Effector memory CD8-positive, alpha-beta T cell (primary cell): ENCODE measurements at places on chromosomes 12 and 14.

GRCh38 chr12:94089891-94090290 is 58.5 kb upstream of the PLXNC1 start:
- no peak overlapping the region for H3K27ac ChIP-seq
- H3K4me1 ChIP-seq = no peaks in the 10 kb centered on the region
- DNase-seq = no peak
- peaks cover 23% of the 10 kb centered on the region for H3K27me3 ChIP-seq

DNA sequence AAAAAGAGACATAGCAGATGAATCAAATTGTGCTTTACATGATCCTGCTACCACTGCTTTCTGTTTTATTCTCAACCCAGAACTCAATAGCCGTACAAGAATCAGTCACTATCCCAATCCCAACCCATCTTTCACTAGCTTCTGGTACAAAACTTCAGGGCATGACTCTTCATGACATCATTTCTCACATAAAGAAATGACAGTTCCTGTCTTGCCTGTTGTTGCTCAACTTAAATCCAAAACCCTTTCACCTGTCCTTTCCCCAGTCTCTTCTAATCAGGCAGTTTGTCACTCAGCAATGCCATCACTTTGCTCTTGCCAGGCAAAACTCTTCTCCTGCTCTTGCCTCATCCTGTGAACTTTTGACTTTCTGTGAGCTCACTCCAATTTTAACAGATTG is 962.8 kb downstream of the GALC start:
- DNase-seq = no peak
- H3K4me1 ChIP-seq = no peaks in the 10 kb centered on the region
- no peaks in the 10 kb centered on the region for H3K27me3 ChIP-seq

- H3K4me1 ChIP-seq = no peaks in the 10 kb centered on the region
- no peaks in the 10 kb centered on the region for H3K36me3 ChIP-seq
- H3K27ac ChIP-seq = no peak overlapping the region
Observed at GRCh38 chr12:4011597-4011996, 138.4 kb upstream of the PARP11 start.

DNA sequence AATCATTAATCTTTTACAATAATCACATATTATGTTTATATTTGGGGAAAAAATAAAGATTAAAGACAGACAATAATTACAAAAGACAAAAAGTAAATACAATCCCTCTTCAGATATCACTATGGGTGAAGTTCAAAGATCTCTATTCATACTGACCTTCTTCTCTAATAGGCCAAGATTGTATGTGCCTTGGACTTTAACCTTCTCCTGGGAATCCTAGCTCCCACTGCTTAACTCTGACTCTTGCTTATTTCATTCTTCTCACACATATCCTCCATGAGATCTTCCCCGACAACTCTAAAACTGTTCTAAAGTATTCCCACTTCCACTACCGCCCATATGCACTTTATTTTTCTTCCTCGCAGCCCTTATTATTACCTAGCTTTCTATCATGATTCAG is 83.8 kb downstream of the EEA1 start:
- no peak for DNase-seq
- H3K4me1 ChIP-seq = no peaks in the 10 kb centered on the region
- peaks cover 23% of the 10 kb centered on the region for H3K36me3 ChIP-seq
- H3K27ac ChIP-seq = no peak overlapping the region
- H3K27me3 ChIP-seq = no peaks in the 10 kb centered on the region
- H3K4me3 ChIP-seq = no peak overlapping the region

DNA sequence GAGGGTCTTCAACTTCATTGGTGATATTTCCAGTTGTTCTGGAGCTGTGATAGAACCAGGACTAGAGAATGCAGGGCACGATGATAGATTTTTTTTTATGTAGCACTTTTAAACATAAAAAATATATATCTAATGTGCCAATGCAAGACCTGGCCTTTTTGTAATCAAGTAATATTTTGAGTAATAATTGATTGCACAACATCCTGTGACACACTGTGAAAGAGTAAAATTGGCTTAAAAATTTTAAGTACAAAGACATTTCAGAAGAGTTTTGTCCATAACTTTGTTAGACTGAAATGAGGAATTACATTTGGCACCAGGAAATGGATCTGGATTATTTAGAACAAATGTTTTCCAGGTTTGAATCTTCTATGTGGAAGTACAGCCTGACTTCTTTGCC is 22.1 kb downstream of the PRKCH start:
- peaks cover 86% of the 10 kb centered on the region for H3K4me1 ChIP-seq
- DNase-seq = no peak
- H3K4me3 ChIP-seq = peak overlapping the region; percentile 75
- no peaks in the 10 kb centered on the region for H3K27me3 ChIP-seq
- peak overlapping the region; percentile 94 for H3K27ac ChIP-seq

DNA sequence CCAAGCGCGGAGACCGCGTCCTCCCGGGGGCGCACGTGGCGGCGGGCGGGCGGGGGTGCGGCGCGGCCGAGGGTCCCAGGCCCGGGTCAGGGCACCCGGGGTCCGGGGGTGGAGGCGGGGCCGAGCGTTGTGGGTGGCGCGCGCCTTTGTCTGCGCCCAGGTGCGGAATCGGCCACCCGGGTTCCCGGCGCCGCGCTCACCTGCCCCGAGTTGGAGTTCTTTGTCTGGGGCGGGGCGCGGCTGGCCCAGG is 50.1 kb downstream of the LRCOL1 start:
- no peaks in the 10 kb centered on the region for H3K27me3 ChIP-seq
- H3K4me1 ChIP-seq = peaks cover 18% of the 10 kb centered on the region
- no peak for DNase-seq

- DNase-seq = no peak
- no peak overlapping the region for H3K27ac ChIP-seq
- H3K27me3 ChIP-seq = peaks cover 8% of the 10 kb centered on the region
- H3K36me3 ChIP-seq = peaks cover 8% of the 10 kb centered on the region
Observed at GRCh38 chr14:52018252-52018651, 28.9 kb downstream of the RTRAF start.

DNA sequence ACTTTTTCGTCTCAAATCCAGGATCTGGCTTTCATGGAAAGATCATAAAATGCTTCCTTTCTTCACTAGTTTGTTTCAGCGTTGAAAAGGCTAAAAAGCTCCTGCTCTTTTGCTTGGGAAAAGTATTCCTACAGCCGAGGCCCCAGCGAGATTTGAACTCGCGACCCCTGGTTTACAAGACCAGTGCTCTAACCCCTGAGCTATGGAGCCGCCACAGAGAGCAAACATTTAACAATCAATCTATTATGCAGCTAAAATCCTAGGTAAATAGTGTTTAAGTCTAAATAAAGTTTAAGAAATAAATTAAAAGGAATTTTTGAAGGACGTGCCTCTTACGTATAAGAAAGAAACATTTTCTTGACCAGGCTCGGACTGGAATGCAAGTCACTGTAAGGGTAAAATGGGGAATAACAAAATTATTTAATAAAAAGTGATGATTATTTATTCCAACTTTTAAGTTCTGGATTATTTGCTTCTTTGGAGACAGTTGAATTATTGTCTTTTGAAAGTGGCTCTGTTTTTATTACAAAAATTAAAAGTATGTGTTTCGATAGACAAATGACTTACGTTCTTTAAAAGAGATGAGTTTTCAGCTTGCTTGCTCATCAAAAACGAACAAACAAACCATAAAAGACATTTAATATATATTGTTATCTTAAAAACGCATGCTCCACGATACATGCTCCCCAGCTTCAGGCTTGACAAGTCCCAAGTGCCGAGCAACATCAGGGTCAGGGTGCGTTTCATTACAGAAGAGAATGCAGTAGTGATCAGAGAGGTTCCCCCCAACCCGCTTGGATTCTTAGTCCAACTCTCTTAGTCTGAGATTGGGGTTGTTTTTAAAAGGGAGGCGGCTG is 10.2 kb downstream of the OR6S1 start:
- peaks cover 45% of the 10 kb centered on the region for H3K36me3 ChIP-seq
- H3K4me3 ChIP-seq = peak overlapping the region; percentile 84
- H3K27ac ChIP-seq = peak overlapping the region; percentile 98

- H3K27ac ChIP-seq = no peak overlapping the region
- H3K27me3 ChIP-seq = no peaks in the 10 kb centered on the region
- no peaks in the 10 kb centered on the region for H3K36me3 ChIP-seq
- no peak overlapping the region for H3K4me3 ChIP-seq
- H3K4me1 ChIP-seq = no peaks in the 10 kb centered on the region
- DNase-seq = no peak
Observed at GRCh38 chr12:77087427-77087826, 22.1 kb upstream of the E2F7 start.

GRCh38 chr12:46948936-46949545 is 123.2 kb upstream of the SLC38A4 start:
- peaks cover 14% of the 10 kb centered on the region for H3K27me3 ChIP-seq
- no peak for DNase-seq
- H3K27ac ChIP-seq = no peak overlapping the region
- no peaks in the 10 kb centered on the region for H3K4me1 ChIP-seq

GRCh38 chr14:40072175-40072574 is 639.9 kb upstream of the FBXO33 start:
- H3K27me3 ChIP-seq = no peaks in the 10 kb centered on the region
- no peaks in the 10 kb centered on the region for H3K4me1 ChIP-seq
- no peak overlapping the region for H3K4me3 ChIP-seq
- no peak overlapping the region for H3K27ac ChIP-seq
- no peak for DNase-seq

DNA sequence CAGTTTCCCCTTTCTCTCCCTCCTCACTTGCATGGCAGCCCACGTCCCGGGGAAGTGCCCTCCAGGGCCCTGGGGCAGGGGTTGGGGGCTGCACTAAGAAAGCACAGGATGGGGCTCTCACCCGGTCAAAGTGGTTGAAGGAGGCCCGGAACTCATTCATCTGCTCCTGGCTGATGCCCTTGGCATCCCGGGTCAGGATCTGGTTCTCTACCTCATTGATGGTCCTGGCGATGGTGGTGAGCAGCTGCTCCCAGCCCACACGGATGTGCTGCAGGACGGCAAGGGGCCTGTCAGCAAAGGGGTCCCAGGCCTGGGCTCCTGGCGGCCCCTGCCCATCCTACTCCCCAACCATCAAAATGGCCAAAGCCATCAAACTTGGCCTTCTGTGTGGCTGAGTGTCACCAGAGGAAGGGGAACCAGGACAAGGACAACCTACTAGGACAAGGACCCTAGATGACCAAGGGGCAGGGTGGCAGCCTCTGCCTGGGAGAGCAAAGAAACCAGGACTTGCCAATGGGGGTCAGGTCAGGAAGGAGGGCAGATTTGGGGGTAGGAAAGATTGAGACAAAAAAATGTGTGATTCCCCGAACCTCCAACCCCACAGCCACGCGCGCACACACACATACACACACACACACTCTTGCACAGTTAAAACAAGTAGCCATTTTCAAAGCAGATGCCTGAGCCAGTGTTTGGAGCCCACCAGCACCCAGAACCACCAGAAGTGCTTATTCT is 87.1 kb upstream of the ZFP36L1 start:
- no peaks in the 10 kb centered on the region for H3K27me3 ChIP-seq
- peaks cover 3% of the 10 kb centered on the region for H3K36me3 ChIP-seq
- no peak overlapping the region for H3K4me3 ChIP-seq
- DNase-seq = no peak
- no peak overlapping the region for H3K27ac ChIP-seq
- peaks cover 4% of the 10 kb centered on the region for H3K4me1 ChIP-seq

DNA sequence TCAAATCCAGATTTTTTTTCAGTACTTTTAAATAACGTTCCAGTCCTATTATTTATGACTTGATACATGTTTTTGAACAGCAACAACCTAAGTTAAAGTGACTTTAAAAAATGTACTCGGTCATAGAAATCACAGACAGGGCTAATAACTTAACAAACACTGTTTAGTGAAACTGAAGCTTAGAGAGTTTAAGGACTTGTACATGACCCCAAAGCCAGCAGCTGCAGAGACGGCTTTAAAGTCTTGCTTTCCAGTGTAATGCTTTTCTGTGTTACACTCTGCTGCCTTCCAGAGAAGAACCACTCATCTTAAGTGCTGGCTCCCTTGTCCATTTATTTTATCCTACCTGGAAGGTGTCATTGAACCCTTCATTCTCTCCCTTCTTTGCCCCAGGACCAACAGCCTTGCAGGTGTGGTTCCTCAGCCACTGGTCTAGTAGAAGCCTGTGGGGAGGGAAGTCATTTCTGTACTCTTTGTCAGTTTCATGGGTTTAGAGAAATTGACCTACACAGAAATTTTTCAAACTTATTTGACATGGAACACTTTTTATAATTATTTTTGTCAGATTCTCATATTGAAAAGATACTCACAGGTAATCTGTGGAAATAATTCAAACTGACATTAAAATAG is 60.9 kb downstream of the NAV3 start:
- no peak for DNase-seq
- no peak overlapping the region for H3K4me3 ChIP-seq
- H3K27ac ChIP-seq = no peak overlapping the region
- no peaks in the 10 kb centered on the region for H3K36me3 ChIP-seq
- no peaks in the 10 kb centered on the region for H3K4me1 ChIP-seq

DNA sequence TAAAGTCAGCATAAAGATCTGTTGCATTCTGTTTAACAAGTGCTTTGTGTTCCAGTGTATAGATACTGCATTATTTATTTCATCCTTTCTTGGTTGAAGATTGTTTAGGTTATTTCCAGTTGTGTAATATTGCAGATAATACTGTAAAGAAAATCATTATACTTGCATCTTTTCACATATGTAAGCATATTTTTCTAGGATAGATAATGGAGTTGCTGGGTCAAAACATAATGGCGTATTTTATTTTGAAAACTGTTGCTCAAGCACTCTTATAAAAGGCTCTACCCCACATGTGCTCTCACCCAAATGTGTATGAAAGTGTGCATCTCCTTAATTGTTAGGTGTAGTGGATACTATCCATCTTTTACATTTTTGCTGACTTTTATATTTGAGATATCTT is 274.4 kb downstream of the FBXL14 start:
- no peaks in the 10 kb centered on the region for H3K4me1 ChIP-seq
- H3K27me3 ChIP-seq = no peaks in the 10 kb centered on the region
- H3K27ac ChIP-seq = no peak overlapping the region

GRCh38 chr12:1305791-1306500 is 288.4 kb downstream of the FBXL14 start:
- H3K36me3 ChIP-seq = peaks cover 4% of the 10 kb centered on the region
- H3K4me3 ChIP-seq = no peak overlapping the region

GRCh38 chr14:51657762-51658161 is 6.1 kb downstream of the FRMD6 start:
- peaks cover 64% of the 10 kb centered on the region for H3K27me3 ChIP-seq
- peaks cover 7% of the 10 kb centered on the region for H3K4me1 ChIP-seq
- H3K36me3 ChIP-seq = peaks cover 3% of the 10 kb centered on the region
- no peak for DNase-seq

- H3K27ac ChIP-seq = no peak overlapping the region
- peaks cover 6% of the 10 kb centered on the region for H3K27me3 ChIP-seq
- DNase-seq = no peak
- H3K36me3 ChIP-seq = peaks cover 5% of the 10 kb centered on the region
- H3K4me3 ChIP-seq = no peak overlapping the region
Observed at GRCh38 chr14:64767215-64767964, 63.2 kb downstream of the PLEKHG3 start.

DNA sequence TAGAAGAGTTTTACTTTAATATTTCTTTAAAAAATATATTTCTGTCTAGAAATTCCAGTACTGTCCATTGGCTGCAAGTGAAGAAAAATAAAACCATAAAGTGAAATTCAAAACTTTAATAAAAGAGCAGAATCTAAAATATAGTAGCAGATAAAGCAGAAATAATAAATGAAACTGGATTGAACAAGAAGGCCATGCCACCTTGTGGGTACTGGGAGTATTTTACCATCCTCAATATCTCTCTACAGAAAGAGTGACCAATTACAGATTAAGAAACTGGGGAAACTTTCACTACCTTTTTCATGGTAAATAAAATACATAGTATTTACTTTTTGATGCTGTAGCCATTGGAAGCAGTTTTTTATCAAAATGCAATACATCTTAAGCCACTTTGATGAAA is 220.5 kb downstream of the BCAT1 start:
- no peaks in the 10 kb centered on the region for H3K36me3 ChIP-seq
- DNase-seq = no peak
- no peak overlapping the region for H3K27ac ChIP-seq
